ENCODE measurements at places on chromosomes 3 and 15. TPM values are rescaled to one million over a fixed set of nuclear protein-coding genes. Genes with fewer than 3 reads are reported as not detected.

GRCh38 chr15:70430069-70430468 lies 332.4 kb upstream of the TLE3 start:
- H3K4me1 ChIP-seq = peaks cover 15% of the 10 kb centered on the region
- H3K27me3 ChIP-seq = peaks cover 29% of the 10 kb centered on the region
- H3K36me3 ChIP-seq = no peaks in the 10 kb centered on the region

The PLSCR4 gene
- 12.1 TPM for total RNA-seq

- H3K27me3 ChIP-seq = no peaks in the 10 kb centered on the region
- DNase-seq = no peak
- no peaks in the 10 kb centered on the region for H3K4me1 ChIP-seq
- no peak overlapping the region for H3K27ac ChIP-seq
- no peak overlapping the region for H3K4me3 ChIP-seq
These were observed 220.0 kb upstream of the GRM7 start for GRCh38 chr3:6640907-6641306.

DNA sequence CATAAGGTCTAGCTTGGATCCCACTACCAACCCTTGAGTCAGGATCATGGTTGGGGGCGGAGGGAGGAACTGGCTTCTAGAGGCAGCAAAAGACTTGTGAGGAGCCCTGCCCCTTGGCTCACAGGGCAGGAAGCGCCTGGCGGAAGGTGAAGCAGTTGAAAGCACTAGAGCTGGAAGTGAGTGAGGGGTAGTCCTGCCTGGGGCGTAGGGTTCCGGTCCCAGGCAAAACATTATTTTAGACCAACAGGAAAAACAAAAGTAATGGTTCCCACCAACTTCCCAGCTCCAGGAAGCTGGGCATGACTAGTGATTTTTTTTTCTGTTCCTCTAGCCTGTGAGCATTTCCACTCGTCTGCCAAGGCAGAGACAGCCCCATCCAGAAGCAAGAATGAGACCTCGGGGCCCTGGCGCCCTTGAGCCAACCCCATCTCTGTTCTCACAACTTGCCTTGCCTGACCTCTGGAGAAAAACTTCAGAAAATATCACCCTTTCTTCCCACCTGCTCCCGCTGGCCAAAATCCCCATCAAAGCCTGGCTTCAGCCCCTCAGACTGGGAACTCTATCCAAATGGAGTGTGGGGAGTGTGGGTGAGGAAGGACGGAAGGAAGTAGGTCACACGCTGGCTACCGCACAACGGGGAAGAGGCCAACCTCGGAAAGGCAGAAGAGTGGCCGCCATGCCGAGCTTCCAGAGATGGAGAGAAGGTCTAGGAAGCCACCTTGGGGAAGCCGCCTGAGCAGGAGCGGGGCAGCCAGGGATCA lies 57.5 kb downstream of the RBPMS2 start:
- H3K4me3 ChIP-seq = peak overlapping the region; percentile 50
- peaks cover 41% of the 10 kb centered on the region for H3K36me3 ChIP-seq
- H3K4me1 ChIP-seq = peaks cover 45% of the 10 kb centered on the region
- H3K27me3 ChIP-seq = no peaks in the 10 kb centered on the region

The SNTN gene
- not detected for total RNA-seq

The GASK1A gene
- total RNA-seq = 1.6 TPM

DNA sequence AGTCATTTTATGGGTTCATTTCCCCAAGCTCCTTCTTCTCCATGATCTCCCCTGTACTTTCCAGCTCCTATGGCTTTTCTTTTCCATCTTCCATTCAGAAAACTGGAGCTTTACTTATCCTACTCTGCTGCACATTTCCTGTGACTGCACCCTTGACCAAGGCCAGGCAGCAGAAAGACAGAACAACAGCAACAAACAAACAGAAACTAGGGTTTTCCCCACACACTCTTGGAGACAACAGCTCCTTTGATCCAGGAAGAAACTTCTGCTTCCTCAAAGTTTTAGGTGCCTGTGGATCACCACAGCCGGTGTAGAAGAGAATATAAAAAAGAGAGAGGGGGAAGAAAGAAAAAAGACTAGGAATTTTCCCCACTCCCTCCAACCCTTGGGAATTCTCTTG lies 342.3 kb upstream of the CFAP20DC start:
- DNase-seq = no peak
- H3K36me3 ChIP-seq = no peaks in the 10 kb centered on the region
- no peak overlapping the region for H3K27ac ChIP-seq
- H3K4me1 ChIP-seq = no peaks in the 10 kb centered on the region
- no peak overlapping the region for H3K4me3 ChIP-seq

DNA sequence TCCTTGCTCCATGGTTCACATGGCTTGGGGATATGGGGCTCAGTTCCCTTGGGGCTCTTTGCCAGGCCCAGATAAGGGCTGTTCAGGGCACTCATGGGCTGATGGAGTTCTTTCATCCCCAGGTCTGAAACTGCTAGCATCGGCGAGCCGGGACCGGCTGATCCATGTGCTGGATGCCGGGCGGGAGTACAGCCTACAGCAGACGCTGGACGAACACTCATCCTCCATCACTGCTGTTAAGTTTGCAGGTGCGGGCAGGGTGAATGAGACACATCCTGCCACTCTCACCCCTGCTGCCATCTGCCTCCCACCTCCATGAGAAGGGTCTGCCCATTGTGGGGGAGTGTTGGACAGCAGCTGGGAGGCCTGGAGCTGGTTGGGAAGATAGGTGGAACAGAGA lies 11.1 kb upstream of the JMJD7 start:
- peaks cover 93% of the 10 kb centered on the region for H3K36me3 ChIP-seq
- no peak overlapping the region for H3K27ac ChIP-seq
- no peak overlapping the region for H3K4me3 ChIP-seq
- no peaks in the 10 kb centered on the region for H3K27me3 ChIP-seq

The NEK10 gene
- total RNA-seq = 11.5 TPM

DNA sequence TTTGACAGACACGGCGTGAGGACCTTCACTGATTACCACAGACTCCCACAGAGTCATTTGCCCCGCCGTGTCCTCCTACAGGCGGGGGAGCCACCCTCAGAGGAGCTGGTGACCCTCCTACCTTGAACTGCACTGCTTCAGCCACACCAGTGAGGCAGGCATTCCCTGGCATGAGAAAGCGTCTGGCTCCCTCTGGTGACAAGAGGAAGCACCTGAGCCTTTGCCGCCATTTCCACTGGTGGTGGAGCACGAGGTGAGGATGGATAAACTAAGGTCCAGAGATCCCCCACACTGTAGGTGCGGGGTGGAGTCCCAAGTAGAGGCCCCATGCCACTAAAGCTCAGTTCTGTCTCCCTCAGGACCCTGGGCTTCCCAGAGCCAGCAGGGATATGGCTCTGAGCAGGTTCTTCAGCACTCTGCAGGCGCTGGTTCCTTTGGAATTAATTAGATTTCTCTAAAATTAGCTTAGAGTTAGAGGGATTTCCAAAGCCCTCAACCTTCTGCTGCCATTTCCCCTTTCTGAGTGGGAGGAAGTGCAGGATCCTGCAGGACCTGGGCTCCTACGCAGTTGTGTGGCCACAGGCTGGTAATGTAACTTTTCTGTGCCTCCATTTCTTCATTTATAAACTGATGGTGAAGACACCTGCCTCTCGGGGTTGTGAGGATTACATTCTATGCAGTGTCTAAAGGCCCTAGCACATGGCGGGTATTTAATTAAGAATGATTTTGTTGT lies 224.0 kb downstream of the SLCO3A1 start:
- H3K27ac ChIP-seq = no peak overlapping the region
- H3K4me1 ChIP-seq = peaks cover 61% of the 10 kb centered on the region
- no peak overlapping the region for H3K4me3 ChIP-seq

DNA sequence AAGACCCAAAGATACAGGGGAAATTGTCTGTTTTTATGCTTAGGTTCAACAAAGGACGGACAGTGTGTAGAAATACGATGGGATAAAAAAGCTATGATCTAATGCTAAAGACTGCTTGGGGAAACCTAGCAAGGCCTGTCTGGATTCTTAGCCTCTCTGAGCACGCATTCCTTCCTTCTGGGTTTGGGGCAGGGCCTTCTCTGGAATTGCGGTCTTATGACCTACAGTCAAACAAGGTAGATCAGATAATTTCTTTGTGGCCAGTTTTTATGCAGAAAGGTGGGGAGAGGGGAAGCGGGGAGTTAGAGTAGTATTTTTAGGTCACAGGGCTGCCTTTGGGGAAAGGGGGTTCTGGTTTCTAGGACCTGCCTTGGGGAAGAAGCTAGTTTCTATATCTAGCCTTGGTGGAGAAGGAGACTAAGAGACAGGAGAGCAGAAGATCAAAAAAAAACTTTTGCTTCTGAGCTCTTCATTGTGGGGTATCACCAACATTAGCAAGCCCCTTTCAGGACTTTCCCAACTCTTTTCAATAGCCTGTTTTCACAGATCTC lies 39.1 kb upstream of the LIPC start:
- H3K27me3 ChIP-seq = no peaks in the 10 kb centered on the region
- no peaks in the 10 kb centered on the region for H3K36me3 ChIP-seq
- DNase-seq = no peak
- no peaks in the 10 kb centered on the region for H3K4me1 ChIP-seq
- no peak overlapping the region for H3K4me3 ChIP-seq

Data from left ventricle myocardium inferior (tissue), 1 donor.